ENCODE measurements at places on chromosomes 11 and 22. TPM values are rescaled to one million over a fixed set of nuclear protein-coding genes. Genes with fewer than 3 reads are reported as not detected.
A peak's percentile ranks its signal among the peaks of the same experiment; 100 is the strongest.

CD3E gene
- total RNA-seq: 9.9 TPM

TSGA10IP gene
- not detected for total RNA-seq

SCT gene
- 12.6 TPM for total RNA-seq

KCNA4 gene
- total RNA-seq: not detected

CHKA gene
- 139 TPM for total RNA-seq

SPI1 gene
- 27.2 TPM for total RNA-seq

GRCh38 chr11:727859-728748 lies 19.2 kb upstream of the TALDO1 start:
- H3K4me1 ChIP-seq: peaks cover 3% of the 10 kb centered on the region
- H3K27ac ChIP-seq: no peak overlapping the region
- H3K4me3 ChIP-seq: no peak overlapping the region
- peaks cover 12% of the 10 kb centered on the region for H3K36me3 ChIP-seq
- H3K27me3 ChIP-seq: no peaks in the 10 kb centered on the region

DNA sequence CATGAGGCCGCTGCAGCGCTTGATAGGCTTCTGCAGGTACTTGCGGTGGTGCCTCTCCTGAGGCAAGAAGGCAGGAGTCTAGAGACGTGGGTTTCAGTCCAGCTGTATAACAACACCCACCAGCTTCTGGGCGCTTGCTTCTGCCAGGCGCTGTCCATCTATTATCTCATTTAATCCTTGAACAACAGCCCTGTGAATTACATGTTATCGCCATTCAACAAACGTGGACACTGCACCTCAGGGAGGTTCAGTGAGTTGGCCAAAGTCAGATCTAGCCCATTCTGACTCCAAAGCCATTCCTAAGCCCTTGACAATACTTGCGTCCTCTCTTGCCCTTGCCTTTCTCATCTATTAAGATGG lies 436 bp upstream of the FAM181B start:
- no peaks in the 10 kb centered on the region for H3K36me3 ChIP-seq
- H3K27me3 ChIP-seq: peaks cover 18% of the 10 kb centered on the region
- no peak overlapping the region for H3K27ac ChIP-seq
- H3K4me1 ChIP-seq: peaks cover 9% of the 10 kb centered on the region
- peak overlapping the region; percentile 58 for H3K4me3 ChIP-seq

GRCh38 chr11:17954395-17955252 lies 58.2 kb downstream of the SERGEF start:
- H3K4me1 ChIP-seq: no peaks in the 10 kb centered on the region
- no peaks in the 10 kb centered on the region for H3K27me3 ChIP-seq
- no peak for DNase-seq
- no peak overlapping the region for H3K27ac ChIP-seq
- H3K4me3 ChIP-seq: no peak overlapping the region
- no peaks in the 10 kb centered on the region for H3K36me3 ChIP-seq

GRCh38 chr11:83545494-83546260 lies 259.5 kb upstream of the CCDC90B start:
- no peaks in the 10 kb centered on the region for H3K27me3 ChIP-seq
- DNase-seq: no peak
- no peak overlapping the region for H3K27ac ChIP-seq
- H3K36me3 ChIP-seq: no peaks in the 10 kb centered on the region

DNA sequence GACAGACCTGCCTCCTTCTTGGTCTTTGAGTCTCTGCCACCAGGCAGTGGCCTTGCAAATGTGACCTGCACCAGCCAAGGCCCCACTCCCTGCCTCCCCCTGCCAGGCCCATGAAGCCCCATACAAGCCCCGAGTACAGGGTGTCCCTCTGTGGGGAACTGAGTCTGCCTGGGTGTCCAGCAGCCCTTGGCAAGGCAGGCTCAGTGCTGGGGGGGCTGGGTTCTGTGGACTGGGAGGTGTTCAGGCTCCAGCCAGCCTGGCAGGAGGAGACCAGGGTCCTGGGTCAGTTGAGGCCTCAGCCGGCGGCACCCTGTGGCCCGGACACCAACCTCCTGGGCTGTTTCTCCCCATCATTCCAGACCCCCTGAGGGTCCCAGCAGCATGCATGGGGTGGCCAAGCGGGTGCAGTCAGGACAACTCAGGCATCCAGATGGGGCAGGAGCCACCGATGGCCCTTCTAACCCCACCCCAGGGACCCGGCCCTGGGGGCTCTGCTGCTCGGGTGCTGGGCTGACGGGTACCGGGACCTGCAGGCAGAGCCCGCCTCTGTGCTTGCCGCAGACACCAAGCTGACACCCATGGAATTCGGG lies 5.7 kb downstream of the MUC5AC start:
- H3K36me3 ChIP-seq: no peaks in the 10 kb centered on the region
- H3K27me3 ChIP-seq: no peaks in the 10 kb centered on the region
- H3K4me3 ChIP-seq: no peak overlapping the region
- no peak overlapping the region for H3K27ac ChIP-seq

GRCh38 chr11:69913591-69914285 lies 94.5 kb upstream of the FGF3 start:
- no peak overlapping the region for H3K4me3 ChIP-seq
- DNase-seq: peak; percentile 41
- no peaks in the 10 kb centered on the region for H3K27me3 ChIP-seq

GRCh38 chr11:72238492-72239312 lies 5.3 kb downstream of the PHOX2A start:
- DNase-seq: no peak
- no peak overlapping the region for H3K4me3 ChIP-seq
- H3K36me3 ChIP-seq: no peaks in the 10 kb centered on the region
- no peak overlapping the region for H3K27ac ChIP-seq

DNA sequence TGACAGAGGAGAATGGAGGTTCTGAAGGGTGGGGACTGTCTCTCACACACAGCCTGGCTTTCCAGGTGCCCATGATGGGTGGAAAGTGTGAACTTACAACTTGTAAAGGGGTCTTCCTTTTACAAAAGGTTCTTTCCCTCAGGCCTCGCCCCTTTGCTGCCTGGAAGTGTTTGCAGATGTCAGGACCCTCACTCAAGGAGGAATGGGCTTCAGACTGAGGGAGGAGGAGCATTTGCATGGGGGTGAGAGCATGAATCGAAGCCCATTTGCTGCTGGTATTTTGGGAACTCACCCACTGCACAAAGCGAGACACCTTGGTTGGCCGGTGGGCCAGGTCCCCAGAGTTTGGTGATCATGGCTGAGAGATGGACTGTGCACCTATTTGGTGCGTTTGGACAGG lies 25.1 kb downstream of the MPPED1 start:
- no peak overlapping the region for H3K27ac ChIP-seq
- H3K4me1 ChIP-seq: no peaks in the 10 kb centered on the region
- H3K27me3 ChIP-seq: no peaks in the 10 kb centered on the region
- H3K36me3 ChIP-seq: no peaks in the 10 kb centered on the region

GRCh38 chr22:20031732-20032406 lies 11.0 kb downstream of the TANGO2 start:
- H3K4me1 ChIP-seq: no peaks in the 10 kb centered on the region
- no peaks in the 10 kb centered on the region for H3K27me3 ChIP-seq
- H3K36me3 ChIP-seq: no peaks in the 10 kb centered on the region
- H3K4me3 ChIP-seq: no peak overlapping the region
- peak; percentile 65 for DNase-seq
- H3K27ac ChIP-seq: no peak overlapping the region

DNA sequence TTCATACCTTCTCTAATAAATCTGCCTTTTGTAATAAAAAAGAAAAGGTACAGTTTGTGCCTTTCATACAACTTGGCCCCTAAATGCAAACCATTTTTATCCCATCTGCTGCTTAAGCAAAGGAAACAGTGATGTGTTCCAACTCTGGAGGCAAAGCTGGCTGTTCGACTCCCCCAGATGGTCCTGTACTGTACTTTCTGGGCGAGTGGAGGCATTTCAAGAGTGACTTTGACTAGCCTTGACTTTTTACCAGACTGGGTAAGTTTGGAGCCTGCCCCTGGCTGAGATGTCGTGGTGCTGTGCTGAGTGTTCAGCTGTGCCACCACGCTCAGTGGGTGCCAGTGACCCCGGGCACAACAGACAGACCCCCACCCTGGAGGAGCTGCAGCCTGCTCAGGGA lies 10.2 kb downstream of the MICALL1 start:
- no peak overlapping the region for H3K27ac ChIP-seq
- H3K4me1 ChIP-seq: no peaks in the 10 kb centered on the region
- DNase-seq: no peak
- H3K27me3 ChIP-seq: no peaks in the 10 kb centered on the region
- H3K4me3 ChIP-seq: no peak overlapping the region

GRCh38 chr22:30005213-30005857 lies 74.9 kb upstream of the HORMAD2 start:
- no peaks in the 10 kb centered on the region for H3K4me1 ChIP-seq
- H3K4me3 ChIP-seq: no peak overlapping the region
- no peak overlapping the region for H3K27ac ChIP-seq
- no peaks in the 10 kb centered on the region for H3K36me3 ChIP-seq
- no peaks in the 10 kb centered on the region for H3K27me3 ChIP-seq
- DNase-seq: peak; percentile 78

GRCh38 chr11:538431-539051 lies 1.2 kb downstream of the LRRC56 start:
- peaks cover under 1% of the 10 kb centered on the region for H3K36me3 ChIP-seq
- H3K4me1 ChIP-seq: no peaks in the 10 kb centered on the region
- no peak for DNase-seq
- no peak overlapping the region for H3K4me3 ChIP-seq
- no peak overlapping the region for H3K27ac ChIP-seq
- no peaks in the 10 kb centered on the region for H3K27me3 ChIP-seq

DNA sequence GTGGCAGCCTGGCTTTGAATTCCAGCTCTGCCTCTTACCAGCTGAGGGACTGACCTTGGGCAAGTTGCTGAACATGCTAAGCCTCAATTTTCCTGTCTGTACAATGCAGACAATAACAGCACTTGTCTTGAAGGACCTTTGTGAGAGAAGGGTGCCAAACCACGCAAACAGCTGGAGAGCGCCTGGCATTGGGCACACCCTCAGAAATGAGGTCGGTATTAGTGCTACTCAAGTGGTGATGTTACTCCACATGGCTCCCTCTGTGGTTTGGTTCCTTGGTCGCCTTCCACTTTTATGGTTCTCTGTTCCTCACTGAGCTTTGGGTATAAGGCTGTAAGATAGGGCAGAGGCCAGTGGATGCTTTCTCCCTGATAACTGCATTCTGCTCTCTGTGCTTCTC lies 8.2 kb downstream of the UBASH3B start:
- no peaks in the 10 kb centered on the region for H3K4me1 ChIP-seq
- H3K27ac ChIP-seq: no peak overlapping the region
- no peak overlapping the region for H3K4me3 ChIP-seq
- no peak for DNase-seq
- H3K27me3 ChIP-seq: no peaks in the 10 kb centered on the region
- H3K36me3 ChIP-seq: no peaks in the 10 kb centered on the region

Data from Peyer's patch (tissue), 4 donors.